ENCODE measurements at places on chromosomes 6 and 20.

DNA sequence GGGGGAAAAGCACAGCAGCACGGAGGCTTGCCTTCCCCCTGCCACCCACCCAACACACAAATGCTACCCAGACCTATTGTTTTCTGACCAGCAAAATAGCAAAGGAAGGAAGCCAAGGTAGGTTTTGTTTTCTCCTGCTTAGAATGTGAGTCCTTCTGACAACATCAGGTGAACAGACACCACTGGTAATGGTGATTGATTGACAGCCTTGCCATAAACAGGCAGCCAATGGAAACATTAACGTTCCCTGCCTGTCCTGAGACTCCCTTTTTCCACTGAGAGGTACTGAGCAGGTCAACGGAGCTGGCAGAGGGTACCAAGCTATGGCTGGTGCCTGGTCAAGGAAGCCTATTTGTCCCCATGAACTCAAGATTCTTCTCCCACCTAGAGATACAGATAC is 234.4 kb downstream of the ADGB start:
- ATAC-seq: no peak

DNA sequence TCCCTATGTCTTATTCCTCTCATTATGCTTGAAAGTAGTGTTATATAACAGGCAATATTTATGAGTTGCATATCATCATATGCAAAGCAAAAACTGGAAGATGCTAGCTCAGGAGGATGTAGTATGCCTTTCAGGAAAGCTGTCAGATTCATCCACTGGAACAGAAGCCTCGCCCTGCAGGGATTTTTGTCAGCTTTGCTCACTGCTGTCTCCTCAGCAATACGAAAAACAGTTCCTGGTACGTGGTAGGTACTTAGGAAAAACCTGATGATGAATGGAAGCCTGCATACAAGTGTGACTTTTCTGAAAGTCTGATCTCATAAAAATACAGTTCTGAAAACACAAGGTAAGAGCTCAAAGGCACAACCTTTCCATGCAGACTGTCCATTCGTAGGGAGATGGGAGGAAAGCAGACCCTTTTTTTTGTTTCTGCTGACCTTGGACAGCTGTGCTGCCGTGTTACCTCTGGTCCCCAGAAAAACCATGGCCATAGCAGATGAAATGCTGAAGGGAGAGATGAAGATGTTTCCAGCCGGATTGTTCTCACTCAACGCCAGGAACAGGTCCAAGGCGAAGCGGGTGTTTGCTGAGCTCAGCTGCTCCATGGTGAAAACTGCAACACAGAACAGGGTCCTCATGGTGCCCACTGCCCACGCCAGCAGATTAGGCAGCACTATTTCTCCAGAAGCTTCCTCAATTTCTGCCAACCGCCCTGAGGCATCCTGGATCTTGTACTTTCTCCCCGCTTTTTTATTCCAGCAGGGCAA is 1.5 kb downstream of the SERPINB1 start:
- no peak for ATAC-seq

- ATAC-seq: peak; percentile 69
Observed at GRCh38 chr6:157438611-157439111, 57.7 kb downstream of the ZDHHC14 start.

DNA sequence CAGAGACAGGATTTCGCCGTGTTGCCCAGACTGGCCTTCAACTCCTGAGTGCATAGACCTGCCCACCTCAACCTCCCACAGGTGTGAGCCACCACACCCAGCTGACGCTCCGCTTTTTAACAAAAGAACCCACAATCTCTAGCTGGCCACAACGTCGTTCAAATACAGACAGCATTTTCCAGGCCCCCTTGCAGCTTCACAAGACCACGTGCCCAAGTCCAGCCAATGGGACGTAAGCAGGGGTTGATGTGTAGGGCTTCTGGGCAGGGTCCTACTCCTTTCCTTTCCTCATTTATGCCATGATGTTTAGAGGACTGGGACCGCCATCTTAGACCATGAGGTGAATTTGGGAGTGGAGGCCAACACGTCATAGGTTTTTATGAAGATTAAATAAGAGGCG is 81.0 kb downstream of the TFAP2C start:
- no peak for ATAC-seq

DNA sequence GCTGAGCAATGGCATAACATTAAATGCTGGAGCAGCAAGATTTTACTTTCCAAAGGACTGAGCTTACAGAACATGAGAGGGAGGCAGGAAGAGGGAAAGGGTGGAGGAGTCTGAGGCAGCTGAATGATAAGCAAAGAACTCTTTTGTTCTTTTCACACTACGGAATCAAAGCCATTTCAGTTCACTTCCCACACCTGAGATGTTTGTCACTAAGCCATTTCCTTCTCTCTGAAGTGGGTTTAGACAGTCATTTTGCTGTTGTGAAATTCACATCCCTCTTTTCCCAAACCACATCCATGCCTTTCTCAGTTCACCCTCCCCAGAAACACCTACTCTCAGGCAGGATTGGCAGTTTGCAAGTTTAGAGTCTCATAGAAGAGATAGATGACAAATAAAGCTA is 267.9 kb downstream of the ADGRG6 start:
- ATAC-seq: no peak

- no peak for ATAC-seq
Observed at GRCh38 chr6:41996997-41997396, 53.3 kb upstream of the TAF8 start.

DNA sequence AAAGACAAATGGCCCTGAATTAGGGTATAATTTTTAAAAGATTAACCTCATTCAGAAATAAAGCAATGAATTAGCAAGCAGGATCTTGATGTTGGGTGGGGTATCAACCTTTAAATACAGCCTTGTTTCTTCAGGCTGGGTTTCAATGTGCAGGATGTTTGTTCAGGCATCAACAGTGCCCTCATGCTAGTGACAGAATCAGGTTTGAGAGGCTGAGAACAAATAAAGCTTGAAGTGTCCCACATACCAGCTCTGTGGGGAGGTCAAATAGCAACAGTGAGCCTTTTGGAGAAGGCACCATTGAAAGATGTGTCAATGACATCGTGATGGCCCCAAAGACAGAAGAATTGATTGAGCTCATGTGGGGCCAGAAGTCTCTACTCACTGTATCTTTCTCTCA is 68.2 kb downstream of the MTFR2 start:
- no peak for ATAC-seq

DNA sequence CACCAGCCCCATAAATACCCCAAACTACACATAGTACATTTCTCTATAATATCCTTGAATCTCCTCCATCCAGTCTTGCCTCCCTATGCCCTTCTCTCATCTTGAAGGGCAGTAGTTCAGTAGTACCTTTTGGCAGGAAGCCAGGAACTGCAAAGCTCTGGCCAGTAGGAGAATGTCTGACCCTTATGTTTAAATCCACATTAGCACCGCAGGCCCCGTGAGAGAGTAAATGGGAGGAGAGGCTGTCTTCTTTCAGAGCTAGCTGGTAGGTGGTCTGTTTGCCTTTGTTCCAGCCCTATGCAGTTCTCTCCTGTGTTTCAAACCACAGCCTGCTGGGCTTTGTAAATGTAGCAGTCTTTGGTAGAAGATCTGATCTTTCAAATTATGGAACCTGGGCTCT is 690.7 kb downstream of the DOK5 start:
- no peak for ATAC-seq

All from gastroesophageal sphincter (tissue), 4 donors.